ENCODE measurements at places on chromosomes 1 and 21. TPM values are rescaled to one million over a fixed set of nuclear protein-coding genes. Genes with fewer than 3 reads are reported as not detected.

NR5A2 gene
- total RNA-seq, result 4.8 TPM

JUN gene
- 181 TPM for total RNA-seq

MAN1C1 gene
- 18.6 TPM for total RNA-seq

BLACAT1 gene
- not detected for total RNA-seq

OR2L2 gene
- 0.60 TPM for total RNA-seq

NEGR1 gene
- 46.9 TPM for total RNA-seq

KLHL21 gene
- 78.7 TPM for total RNA-seq

SMIM11 gene
- total RNA-seq, result 15.5 TPM

HAO2 gene
- not detected for total RNA-seq

KIAA0319L gene
- total RNA-seq, result 81.2 TPM

MARK1 gene
- total RNA-seq, result 12.1 TPM

HTR1D gene
- total RNA-seq, result not detected

SYTL1 gene
- total RNA-seq, result 2.7 TPM

AMY1A gene
- total RNA-seq, result not detected

PITHD1 gene
- total RNA-seq, result 64.7 TPM

OR2T33 gene
- total RNA-seq, result not detected

DYNLT4 gene
- total RNA-seq, result 2.5 TPM

IFNLR1 gene
- not detected for total RNA-seq

- DNase-seq, result no peak
Observed at GRCh38 chr1:191857600-191857999, 300.7 kb upstream of the RGS18 start.

GRCh38 chr21:36354918-36355680 is 30.1 kb upstream of the CHAF1B start:
- no peak for DNase-seq

- no peak for DNase-seq
Observed at GRCh38 chr1:38139738-38140487, 93.3 kb upstream of the POU3F1 start.

DNA sequence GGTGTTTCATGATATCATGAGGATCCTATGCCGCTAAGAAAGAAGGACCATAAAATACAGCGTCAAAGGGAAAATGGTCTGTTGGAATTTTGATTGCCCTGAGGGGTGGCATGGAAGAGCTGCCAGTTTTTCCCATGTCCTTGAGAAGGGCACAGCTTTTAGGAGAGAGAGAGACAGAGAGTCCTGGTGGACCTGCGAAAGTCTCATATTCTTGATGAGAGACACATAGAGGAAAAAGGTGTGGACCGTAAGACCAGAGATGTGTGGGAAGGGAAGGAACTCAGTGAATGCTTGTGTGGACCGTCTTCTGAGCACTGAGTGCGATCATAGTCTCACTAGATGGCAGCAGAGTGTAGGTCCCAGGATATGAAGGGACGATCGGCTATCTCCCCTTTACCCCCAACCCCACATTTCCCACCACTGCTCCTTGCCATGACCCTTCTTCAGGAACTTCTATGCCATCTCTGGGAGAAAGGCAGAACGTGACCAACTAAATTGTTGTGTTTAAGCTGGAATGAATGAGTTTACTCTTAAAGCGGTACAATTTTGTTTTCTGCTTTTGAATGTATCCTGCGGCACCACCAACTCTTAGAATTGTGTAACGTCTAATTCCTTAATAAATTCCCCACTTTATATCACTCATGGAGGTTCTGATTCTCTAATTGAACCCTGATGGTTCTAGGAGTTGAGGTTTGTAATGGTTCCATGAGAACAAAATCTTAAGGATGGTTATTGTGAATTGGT is 117.7 kb downstream of the CTH start:
- DNase-seq, result no peak

- DNase-seq, result no peak
Observed at GRCh38 chr1:65734979-65735378, 57.7 kb upstream of the PDE4B start.

DNA sequence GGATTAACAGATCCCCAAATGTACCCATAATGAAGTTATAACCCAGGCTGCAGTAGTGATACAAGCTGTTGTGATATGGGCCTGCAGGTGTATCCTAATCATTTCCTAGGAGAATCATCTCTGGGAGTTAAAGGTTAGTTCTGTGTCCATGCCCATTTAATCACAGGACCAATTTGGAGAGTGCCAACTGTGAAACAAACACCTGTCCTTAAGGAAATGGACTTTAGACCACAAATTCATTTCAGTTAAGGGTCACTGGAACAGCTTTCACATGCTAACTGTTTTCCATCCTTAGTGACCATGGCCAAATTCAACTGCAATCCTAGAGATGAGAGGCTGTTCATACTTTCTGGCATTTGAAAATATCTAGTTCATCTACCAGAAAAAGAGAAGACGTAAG is 160.9 kb downstream of the GPATCH2 start:
- no peak for DNase-seq

DNA sequence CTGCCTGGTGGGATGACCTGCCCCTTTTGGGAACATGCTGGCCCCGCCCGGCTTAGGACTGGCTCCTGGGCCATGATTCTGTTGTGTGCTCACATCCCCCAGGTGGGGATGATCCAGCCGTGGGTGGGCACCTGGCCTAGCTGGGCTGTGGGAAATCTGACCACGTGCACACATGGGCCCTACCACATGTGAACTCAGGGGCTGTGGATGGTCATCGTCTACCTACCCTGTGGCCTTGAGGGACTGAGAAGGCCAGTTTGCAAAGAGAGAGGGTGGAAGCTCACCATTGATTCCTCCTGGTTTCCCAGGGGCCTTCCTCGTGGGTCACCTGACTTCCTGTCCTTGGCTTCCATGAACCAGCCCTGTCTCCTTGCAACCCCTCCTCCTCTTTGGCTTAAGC is 19.4 kb upstream of the PCP4 start:
- DNase-seq, result no peak

DNA sequence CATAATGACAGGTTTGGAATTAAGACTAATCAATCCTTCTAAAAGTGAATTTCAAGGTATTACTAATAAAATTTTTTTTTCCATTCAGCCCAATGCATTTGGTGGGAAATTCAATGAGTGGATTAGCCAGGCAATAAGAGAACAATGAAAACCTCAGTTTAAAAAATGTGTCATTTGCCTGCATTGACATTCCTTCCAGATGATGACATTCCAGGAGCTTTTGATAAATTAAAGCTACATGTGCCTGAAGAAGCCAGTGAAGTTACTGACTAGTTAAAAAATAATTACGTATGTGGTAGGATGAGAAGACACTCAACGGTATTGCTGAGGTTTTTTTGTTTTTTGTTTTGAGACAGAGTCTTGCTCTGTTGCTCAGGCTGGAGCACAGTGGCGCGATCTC is 37.9 kb upstream of the RC3H1 start:
- DNase-seq, result no peak

- no peak for DNase-seq
Observed at GRCh38 chr1:2251786-2252185, 23.7 kb downstream of the SKI start.

GRCh38 chr1:226886122-226886901 is 15.9 kb downstream of the PSEN2 start:
- no peak for DNase-seq

GRCh38 chr1:187096689-187097088 is 267.9 kb downstream of the PLA2G4A start:
- no peak for DNase-seq

DNA sequence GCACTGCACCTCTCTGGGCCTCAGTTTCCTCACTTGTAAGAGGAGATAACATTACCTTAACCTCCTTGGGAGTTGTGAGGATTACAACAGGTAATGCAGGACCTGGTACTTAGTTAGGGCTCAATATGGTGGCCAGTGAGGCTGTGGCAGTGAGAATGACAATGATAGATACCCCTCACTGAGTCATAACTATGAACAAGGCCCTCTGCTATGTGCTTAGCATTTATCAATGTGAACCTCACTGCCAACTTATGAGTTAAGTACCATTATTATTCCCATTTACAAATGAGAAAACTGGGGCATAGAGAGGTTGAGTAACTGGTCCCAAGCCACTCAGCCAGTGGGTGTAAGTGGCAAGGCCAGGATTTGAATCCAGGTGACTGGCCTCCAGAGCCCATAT is 64.4 kb downstream of the HMGB4 start:
- no peak for DNase-seq

GRCh38 chr21:25908495-25908894 is 173.7 kb downstream of the GABPA start:
- no peak for DNase-seq

GRCh38 chr1:180444522-180444921 is 57.9 kb downstream of the ACBD6 start:
- no peak for DNase-seq

DNA sequence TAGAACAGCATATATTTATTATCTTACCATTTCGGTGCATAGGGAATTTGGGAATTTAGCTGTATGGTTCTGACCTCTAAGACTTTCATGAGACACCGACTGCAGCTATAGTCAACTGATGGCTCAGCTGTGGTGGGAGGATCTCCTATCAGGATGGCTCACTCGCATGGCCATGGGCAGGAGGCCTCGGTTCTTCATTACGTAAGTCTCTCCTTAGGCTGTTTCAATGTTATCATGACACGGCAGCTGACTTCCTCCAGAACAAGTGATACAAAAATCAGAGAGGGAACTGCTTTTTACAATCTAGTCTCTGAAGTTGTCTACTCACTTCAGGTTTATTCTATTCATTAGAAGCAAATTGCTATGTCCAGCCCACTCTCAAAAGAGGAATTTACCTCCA is 13.3 kb upstream of the CAPN8 start:
- DNase-seq, result no peak

DNA sequence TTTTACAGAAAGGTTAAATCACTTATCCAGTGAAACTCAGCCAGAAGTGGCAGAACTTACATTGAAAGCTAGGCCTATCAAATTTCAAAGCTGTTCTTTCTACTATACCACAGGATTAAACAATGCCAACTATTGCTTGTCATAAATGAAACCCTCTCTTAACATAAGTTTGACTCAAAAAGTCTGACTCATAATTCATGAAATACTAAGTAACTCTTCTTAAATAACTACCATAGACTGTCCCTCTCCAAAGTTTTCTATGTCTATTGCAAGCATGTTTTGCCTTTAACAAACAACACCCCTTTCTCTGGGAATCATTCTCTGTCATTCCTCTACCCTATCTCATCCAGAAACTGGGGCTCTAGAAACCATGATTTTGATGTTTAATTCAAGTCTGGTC is 109.5 kb upstream of the UBE2U start:
- no peak for DNase-seq

DNA sequence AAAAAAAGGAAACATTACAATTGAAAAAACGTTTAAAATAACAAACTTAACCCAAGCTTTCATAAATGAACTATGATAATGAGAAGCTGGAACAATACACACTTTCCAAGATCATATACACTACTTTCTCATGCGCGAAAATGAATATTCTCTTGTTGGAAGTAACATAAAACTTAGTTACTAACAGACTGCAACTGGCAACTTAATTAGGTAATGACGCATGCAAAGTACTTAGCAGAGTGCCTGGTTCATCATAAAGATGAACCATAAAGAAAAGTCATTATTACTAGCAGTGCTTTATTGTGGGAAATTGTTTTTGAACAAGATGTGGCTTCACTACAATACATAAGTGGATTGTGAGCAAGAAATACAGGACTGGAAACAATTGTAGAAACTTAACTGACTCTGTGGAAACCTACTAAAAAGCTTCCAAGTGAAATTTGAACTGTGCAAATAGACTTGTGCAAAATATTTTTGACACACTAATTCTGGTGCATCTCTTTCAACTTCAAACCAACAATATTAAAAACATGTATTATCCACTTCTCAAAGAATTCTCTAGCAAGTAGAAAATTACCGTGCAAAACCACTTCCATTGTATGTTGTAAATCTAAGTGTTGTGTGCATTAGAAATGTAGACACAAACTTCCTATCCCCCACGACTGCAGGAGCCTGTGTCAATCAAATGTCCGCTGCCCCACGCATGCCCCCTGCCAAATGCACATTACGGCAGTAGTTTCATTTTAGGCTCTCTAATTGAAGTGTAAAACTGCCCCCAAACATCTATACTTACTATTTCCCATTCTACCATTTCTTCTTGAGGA is 2.0 kb downstream of the ARHGAP29 start:
- DNase-seq, result no peak

DNA sequence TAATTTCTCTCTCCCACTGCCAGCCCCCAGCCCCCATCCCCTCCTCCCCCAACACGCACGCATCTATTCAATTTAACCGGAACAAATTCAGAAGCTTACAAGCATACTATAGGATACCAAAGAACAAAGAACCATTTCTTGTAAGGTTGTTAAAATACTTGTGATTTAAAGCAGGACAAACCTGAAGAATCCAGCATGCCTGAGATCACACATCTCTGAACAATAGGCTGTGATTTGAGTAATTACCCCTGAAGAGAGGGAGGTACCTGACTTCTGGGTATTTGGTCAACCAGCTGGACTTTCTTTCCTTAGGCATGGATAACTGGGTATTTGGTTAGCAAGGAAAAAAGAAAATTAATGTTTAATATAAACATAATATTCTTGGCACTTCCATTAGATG is 105.1 kb downstream of the NMNAT2 start:
- DNase-seq, result no peak

DNA sequence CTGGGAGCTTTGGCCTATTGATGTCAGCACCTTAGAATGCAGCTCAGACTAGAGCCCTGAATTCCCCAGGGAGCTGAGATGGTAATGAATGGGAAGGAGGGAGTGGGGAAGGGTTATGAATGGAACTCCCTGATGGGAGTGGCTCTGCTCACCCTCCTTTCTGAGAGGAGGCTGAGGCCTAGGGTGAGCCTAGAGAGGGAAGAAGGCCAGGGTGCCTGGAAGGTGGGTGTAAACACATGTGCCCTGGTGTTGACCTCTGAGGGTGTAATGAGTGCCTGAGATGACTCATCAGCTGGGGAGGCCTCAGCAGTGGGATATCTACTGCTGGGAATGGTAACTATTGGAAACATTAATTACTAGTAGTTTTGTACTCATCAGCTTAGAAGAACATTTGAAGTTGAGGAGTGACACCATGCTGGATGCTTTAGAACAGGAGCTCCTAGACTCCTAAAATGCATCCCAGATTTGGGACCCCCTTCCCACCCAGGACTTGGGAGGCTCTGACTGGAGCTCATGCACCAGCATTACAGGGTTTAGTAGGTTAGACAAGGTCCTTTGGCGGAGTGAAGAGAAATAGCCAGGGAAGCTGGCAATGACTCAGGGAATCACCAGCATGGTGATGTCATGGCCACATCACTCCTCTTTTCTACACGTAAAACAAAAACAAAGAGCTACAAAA is 16.0 kb upstream of the PIGV start:
- DNase-seq, result no peak
